Stimulated activated CD4-positive, alpha-beta T cell treated with anti-CD3 and anti-CD28 coated beads, Interleukin-12 subunit alpha, Interleukin-12 subunit beta, amount 100 ng/mL, for 48 hours (primary cell): ENCODE measurements at places on chromosomes 11 and 22.
A peak's percentile ranks its signal among the peaks of the same experiment; 100 is the strongest.

DNA sequence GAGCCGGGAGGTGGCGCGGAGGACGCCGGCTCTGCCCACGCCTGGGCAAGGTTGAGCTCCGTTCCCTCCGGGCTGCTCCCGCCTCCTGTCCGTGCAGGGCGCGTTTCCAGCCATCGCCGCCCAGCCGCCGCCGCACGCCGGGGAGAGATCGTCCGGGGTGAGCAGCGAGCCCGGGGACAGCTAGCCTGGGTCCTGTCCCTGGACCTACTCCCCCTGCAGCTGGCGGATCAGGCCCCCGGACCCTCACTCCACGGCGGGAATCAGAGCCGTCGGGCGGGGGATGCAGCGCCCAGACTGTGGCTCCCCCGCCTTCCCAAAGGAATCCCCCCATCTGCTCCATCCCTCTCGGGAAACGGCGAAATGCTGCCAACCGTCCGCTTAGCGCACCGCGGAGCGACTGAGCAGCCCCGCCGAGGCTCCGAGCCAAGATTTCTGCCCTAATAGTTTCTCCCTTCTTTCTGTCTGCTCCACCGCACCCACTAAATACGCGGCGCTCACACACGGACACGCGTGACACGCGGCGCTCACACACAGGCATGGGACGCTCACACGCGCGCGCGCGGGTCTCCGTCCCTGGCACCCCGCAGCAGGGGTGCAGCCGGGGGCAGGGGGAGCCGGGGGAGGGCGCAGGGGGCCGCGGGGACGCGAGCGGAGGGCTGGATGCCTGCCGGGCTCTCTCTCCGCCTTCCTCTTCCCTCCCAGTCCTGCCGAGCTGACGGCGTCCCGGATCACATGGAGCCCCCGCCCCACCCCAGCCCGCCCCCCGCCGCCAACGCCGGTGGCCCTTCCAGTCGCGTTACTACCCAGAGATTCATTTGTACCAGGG is at the start of gene KCNJ5:
Gene KCNJ5, plus strand, starts transcription at position 814 of the 826 bp plus-strand sequence. CDS start 19,918 bp downstream, outside the sequence.
- no peak for DNase-seq

DNA sequence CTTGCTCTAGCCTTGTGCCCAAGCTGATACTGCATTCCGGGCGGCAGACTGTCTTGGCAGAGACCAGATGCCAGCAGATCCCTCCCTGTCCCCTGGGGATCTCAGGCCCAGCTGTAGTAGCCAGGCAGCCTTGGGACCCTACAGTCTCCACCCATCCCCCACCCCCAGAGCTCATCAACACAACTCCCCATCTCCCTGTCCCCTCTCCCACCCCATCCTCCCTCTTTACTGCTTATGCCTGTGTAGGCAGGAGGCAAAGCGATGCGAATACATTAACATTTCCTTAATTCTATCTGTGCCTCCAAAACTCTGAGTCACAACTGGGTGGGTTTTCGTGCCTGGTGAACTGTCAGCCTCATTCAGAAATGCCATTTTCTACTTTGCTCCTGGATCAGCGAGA is 547.6 kb downstream of the BUD13 start:
- no peak for DNase-seq

GRCh38 chr11:69637941-69638871 is 2.8 kb upstream of the CCND1 start:
- no peak for DNase-seq

DNA sequence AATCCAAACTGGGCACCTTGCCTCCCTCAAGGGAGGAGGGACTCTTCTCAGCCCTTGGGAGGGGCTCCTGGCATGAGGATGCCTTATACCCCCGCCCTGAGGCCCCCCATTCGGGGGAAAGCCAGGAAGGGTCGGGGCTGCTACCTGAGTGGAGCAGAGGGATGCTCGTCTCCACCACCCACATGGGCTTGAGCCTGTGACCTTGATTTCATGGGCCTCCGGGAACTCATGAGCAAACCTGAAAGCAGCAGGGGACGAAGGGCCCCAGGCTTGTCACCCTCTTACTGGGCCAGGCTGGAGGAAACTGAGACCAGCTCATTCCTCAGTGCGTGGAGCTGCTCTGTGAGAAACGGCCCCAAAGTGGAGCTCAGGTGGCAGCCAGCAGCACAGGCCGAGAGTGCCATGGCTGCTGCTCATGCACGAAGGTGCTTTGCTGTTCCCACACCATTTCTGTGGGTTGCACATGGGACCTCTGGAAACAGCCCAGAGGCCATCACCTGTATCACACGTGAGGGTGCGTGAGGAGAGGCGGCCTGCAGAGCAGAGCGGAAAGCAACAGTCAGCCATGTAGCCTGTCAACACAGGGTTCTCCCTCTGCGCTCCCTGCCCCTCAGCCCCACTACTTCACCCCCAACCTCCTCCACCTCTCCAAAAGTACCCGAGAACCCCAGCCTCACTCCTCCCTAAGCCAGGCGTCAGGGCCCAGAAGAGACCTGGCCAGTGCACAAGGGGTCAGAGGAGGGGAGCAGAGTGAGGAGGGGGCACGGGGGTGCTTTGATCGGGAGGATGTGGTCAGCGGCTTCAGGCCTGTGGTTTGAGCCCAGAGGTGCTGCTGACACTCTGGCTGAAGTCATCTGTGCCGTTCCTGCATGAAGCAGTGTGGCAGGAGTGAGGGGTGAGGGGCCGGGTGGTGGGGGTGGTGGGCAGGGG is 14.1 kb upstream of the IL2RB start:
- DNase-seq = peak; percentile 74

DNA sequence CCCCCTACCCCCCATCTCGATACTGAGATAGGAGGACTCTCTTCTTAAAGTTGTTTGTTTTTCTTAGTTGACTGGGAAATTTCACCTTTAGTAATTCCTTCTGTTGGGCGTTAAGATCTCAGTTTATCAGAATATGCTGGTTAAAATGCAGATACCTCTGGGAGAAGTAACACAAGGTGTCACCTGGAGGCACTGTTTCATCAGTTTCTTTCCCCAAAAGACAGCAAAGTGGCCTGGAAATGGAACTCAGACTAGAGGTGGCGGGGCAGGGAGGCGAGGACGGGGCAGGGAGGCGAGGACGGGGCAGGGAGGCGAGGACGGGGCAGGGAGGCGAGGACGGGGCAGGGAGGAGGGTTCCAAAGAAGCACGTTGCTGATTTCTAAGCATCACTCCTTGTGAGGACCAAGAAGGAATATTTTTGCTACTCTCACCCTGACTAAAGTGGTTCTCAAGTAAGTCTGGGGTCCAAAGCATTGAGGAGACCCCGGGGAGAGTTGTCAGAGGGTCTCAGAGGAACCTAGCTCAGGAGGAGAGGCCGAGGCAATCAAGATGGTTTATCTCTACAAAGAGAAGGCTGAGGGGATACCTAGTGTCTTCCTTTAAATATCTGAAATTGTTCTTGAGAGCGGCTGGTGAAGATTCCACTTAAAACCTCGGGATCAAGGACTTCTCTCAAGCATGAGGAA is 147.0 kb upstream of the B3GAT1 start:
- no peak for DNase-seq
